ENCODE measurements at places on chromosomes 1 and 21.

DNA sequence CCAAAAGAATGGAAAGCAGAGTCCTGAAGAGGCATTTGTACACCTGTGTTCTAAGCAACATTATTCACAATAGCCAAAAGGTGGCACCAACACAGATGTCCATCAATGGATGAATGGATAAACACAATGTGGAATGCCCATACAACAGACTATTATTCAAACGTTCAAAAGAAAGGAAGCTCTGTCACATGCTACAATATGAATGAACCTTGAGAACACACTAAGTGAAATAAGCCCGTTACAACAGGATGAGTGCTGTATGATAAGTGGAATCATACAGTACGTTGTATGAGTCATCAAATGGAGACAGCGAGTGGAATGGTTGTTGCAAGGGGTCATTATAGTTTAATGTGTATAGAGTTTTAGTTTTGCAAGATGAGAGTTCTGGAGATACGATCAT is 80.1 kb downstream of the SH3BGR start:
- DNase-seq, result peak; percentile 10

- no peak for DNase-seq
Measured at GRCh38 chr1:229281339-229281926, 10.5 kb downstream of the RAB4A start.

GRCh38 chr1:68178821-68179490 is 53.4 kb downstream of the WLS start:
- DNase-seq, result no peak

DNA sequence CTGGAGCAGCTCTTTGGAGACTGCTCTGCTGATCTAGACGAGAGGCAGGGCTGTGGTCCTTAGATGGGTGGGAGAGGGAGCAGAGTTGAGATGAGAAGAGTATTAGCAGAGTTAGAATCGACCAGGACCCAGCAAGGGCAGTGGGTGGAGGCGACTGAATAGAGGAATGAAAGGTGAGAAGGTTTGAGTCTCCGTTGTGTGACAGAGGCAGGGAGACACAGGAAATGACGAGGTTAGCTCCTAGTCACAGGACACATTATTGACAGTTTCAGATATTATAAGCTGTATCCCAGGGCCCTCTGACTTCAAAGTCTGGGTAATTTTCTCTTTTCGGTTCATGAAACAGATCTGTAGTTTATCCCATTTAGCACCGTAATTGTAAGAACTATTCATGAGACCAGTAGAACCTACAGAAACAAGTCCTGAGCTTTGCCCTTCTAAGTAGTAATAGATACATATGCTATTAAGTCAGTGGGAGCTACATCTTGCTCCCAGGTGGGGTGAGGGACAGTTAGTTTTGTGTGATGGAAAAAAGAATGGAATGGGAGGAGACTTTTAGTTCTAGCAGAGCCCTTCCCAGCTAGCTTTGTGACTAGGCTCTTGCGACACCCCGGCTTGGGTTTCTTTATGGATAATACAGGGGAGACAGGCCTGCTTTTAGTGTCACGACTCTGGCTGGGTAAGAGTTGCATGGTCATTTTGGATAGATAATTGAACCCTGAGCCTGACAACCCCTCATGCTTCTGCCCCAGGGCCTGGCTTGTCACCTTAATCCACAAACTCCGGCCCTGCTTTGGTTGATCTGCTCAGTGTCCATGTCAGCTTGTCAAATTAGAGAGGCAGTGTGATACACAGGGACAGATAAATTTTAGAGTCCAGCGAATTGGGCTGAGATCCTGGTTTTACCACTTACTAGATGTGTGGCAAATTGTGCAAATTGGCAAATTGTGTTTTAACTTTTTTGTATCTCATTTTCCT is 70.2 kb downstream of the UCK2 start:
- DNase-seq, result no peak

GRCh38 chr1:179591253-179591591 is 410 bp upstream of the TDRD5 start:
- DNase-seq, result no peak

GRCh38 chr21:43984905-43985689 is 27.0 kb upstream of the TRAPPC10 start:
- no peak for DNase-seq

DNA sequence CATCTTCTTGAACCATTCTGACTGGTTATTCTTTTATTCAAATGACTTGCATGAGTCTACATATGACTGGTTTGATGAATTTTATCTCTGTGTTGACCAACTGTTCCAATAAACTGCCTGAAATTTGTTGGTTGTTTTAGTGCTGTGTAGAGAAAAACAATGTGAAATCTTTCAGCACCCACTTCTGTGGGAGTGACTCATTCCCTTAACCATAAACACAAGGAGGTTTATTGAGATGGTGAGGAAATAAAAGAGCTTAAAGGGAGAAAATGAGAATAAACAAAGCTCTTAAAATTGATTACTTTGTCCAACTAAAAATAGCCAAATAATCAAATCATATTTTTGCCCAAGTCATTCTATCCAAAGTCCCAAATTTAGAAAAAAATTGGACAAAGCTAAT is 341.1 kb downstream of the TGFB2 start:
- DNase-seq, result no peak

- DNase-seq, result no peak
Measured at GRCh38 chr1:155410931-155411330, 90.2 kb downstream of the RUSC1 start.

DNA sequence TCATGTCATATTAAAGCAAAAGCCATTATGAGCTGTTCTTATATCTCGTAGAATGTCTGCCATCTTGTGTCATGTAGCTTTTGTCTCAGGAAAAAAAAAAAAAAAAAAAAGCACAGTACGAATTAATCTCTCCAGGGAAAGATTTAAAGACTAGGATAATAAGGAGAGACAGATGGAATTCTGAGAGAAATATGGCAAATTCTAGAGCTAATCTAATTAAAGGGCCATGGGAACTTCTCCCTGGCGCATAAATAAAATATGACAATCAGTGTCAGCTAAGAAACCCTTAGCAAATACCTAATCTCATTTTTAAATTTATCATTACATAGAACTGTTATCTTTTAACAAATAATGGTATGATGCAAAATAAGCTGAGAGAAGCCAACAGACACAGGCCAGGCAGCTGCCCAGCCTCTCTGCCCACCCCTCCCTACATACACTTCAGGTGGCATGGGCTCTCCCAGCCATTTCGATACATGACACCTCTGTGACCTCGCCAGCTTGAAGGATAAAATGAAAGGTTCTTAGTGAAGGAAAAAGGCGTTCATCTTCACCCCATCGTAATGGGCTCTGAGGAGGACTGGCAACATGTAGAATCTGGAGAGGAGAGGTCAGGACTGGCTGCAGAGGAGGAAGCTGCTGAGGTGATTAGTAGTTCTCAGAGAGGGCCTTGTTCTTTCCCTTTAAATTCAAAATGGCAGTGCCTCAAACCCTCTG is 39.8 kb downstream of the DISC1 start:
- DNase-seq, result peak; percentile 12

Data from NCI-H1417 (cell line).